NCI-H82 (cell line): ENCODE measurements at places on chromosomes 3 and 15.
A peak's percentile ranks its signal among the peaks of the same experiment; 100 is the strongest.

DNA sequence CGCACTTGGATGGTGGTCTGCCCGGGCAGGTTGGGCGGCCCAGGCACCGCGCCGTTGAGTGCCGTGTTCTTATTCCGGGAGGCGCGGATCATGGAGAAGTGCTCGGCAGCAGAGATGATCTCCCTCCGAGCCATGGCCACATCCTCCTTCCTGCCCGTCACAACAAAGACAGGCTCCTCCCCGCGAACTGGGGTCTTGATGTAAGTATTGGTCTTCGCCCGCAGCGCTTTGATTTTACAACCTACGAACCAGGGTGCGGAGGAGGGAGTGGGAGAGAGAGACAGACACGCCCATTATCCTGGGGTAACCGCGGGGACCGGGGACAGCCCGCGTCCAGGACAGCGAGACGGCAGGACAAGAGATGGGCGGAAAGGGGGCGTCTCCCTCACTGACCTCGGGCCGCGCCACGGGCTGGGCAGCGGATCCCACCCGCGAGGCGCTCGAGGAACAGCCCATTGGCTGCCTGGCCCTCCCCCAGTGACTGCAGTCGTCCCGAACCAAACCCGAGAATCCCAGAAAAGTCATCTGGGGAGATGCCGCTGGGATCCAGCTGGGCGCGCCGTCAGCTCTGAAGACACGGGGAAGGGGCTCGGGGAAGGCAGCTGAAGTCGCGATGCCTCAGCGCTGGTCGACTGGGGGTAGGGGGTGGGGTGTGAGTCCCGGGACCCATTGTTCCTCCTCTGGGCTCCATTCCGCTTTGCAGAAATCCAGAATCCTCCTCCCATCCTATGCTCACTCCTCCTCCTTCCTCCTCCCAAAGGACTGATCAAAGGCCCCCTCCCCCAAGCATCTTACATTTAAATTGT is 1.2 kb downstream of the MEX3B start:
- DNase-seq: peak; percentile 78

DNA sequence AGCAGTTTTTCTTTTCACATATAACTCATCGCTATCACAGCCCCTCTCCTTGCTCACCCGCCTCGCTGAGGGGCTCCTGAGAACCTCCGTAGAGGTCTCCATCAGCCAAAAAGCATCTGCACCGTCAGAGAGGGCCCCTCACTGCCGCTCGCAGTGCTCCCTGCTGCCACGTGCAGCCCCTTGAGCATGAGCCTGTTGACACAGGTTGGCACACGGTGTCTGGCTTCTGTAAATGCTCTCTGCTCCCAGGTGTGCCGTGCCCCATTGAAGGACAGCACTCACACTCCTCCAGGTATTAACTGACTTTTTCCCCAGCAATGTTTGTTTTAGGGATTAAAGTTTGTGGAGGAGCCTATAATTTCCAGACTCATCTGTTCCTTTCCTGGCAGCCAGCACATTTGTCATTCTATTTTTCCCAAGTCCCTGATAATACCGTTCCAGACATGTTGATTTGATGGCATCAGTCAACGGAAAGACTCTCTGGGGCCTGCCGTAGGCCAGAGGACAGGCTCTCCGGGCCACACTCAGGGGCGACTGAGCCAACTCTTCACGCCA is 2.1 kb upstream of the FURIN start:
- peak; percentile 66 for DNase-seq

DNA sequence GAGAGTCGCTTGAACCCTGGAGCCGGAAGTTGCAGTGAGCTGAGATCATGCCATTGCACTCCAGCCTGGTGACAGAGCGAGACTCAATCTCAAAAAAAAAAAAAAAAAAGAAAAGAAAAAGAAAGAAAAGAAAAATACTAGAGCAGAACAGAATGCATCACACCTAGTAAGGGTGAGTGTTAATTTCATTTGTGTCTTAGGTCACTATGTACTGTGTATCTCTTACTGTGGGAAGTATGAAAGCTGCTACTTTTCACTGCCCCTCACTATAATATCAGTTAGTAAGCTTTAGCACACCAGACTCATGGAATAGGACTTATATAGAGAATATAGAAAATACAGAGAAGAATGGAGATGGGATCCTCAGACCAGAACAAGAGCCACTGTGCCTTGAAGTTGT is 45.9 kb upstream of the RASA2 start:
- DNase-seq: no peak

DNA sequence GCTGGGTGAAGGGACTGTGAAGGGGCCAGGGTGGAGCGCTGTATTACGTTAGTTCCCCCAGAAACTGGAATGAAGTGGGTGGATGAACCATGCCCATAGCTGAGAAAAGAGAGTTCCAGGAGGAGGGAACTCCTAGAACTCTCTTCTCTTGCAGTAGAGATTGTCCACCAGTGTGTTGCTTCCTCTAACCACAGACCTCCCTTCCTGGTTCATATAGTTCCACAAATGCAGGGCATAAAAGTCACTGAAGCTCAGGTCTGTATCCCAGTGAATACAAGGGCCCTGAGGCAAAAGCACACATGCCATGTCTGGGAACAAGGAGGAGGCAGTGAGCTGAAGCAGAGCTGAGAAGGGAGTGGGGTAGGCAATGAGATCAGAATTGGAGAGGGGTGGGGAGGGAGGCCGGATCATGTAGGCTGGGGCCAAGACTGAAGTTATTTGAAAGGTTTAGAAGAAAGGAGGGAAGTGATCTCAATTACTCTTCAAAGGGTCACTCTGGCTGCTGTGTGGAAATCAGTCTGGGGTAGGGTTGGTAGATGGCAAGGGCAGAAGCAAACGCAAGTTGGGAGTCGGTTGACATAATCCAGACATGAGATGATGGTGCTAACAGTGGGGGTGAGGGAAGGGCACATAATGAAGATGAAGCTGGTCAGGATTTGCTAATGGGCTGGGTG is 6.5 kb downstream of the A4GNT start:
- DNase-seq: no peak

DNA sequence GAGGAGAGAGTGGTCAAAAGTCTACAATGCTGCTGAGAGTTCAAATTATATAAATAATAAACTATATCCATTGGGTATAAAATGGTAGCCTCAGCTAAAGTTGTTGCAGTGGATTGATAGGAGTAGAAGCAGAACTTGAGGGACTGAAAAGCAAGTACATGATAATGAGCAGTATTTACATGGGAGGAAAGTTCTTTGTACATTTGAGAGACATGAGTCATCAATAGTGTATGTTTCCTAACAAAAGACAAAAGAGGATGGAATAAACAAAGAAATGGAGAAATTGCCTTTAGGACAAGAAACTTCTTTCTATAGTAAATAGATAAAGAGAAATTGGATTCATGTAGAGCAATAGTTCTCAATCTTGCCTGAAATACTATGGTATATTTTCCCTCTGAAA is 110.0 kb upstream of the PLSCR5 start:
- DNase-seq: no peak

- no peak for DNase-seq
Observed at GRCh38 chr15:46270481-46271147, 635.8 kb downstream of the SQOR start.

DNA sequence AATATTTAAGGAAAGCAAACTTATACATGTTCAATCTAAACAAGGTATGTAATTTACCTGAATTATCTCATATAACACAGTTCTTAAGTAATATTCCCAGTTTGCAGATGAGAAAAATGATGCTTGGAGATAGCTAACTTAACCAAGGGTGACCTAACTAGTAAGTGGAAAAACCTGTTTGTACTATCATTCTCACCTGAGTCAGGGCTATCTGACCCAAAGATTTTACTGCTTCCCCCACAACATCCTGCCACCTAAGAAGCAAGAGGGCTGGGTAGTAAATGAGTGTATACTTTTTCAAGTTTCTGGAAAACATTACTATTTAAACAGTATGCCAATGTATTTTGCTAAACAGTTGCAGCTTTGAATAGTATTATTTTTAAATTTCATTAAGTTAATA is 10.6 kb downstream of the TP63 start:
- DNase-seq: no peak

DNA sequence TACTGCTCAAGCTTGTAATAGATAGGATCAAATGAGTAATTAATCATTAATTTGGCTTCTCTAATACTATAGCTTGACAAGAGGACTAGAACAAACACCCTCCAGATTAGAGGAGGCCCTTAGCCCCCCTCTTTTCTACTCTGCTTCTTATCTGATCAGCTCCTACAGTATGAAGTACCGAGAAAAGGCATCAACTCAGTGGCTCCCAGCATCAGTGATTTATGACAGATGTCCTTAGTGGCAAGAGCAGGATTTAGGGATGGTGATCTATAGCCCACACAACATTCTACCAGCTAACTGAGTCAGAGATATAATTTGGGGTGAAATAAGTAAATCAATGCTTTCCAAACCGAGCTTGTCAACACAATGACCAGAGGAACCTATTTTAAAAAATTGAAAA is 541.1 kb downstream of the NLGN1 start:
- peak; percentile 74 for DNase-seq

DNA sequence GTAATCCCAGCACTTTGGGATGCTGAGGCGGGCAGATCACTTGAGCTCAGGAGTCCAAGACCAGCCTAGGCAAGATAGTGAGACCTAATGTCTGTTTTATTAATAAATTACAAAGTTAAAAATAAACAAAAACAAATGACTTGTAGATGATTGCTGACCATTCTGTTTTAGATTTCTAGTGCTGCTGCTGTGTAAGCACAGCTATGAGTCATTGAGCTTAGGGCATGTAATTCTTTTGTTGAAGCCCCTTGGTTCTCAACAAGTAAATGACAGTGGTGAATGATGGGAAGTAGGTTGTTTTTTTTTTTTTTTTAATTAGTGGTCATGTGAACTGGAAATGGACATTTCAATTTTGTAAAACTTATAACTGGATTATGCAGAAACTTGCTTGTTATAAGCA is 63.3 kb downstream of the LEO1 start:
- DNase-seq: no peak

DNA sequence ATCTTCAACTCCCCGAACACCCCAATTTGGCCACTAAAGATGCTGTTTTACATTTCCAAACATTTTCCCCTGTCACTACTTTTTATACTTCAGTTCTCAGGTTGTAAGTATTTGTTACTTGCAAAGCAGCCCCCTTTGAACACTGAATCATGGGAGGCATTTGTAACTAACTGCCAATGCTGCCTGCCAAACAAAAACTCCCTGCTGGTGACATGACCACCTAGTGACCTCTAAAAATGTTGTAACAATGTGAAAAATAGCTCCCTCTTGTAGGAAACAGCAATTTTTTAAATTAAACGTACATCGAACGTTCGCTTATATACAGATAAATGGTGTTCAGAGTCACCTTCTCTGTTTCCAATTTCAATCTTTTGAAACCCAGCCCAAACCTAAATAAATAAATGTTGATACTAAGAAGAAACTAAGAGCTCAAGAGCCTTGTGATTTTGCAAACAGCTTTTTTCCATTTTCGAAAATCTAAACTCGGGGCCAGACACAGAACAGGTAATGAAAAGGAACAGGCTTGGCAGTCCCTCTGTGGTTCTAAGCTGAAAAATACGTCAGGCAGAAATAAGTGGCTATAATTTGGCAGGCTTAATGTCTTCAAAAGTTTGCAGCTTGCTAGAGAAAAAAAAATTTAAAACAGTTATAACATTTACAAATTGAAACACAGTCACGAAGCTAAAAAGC is 268.6 kb upstream of the WNT5A start:
- no peak for DNase-seq
